GOT3 (cell line): ENCODE measurements at places on chromosomes 12 and 14.

DNA sequence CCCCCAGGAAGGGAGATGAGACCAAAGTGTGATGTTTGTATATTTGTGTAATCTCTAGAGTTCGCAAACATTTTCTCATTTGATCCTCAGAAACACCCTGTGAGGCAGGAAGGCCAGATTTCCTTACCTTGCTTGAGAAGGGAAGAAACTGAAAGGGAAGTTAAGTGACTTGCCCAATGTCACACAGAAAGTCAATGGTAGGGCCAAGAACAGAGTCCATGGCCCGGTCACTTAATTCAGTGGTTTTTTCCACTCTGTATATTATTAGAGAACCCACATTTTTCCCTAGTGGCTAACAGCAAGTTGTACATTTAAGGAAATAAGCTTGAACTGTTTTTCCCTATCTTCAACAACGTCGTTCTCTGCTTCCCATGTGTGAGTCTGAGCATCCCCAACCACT lies 25.6 kb upstream of the CHPT1 start:
- no peak for DNase-seq

GRCh38 chr12:51863933-51864832 lies 15.7 kb upstream of the FIGNL2 start:
- DNase-seq, result no peak

DNA sequence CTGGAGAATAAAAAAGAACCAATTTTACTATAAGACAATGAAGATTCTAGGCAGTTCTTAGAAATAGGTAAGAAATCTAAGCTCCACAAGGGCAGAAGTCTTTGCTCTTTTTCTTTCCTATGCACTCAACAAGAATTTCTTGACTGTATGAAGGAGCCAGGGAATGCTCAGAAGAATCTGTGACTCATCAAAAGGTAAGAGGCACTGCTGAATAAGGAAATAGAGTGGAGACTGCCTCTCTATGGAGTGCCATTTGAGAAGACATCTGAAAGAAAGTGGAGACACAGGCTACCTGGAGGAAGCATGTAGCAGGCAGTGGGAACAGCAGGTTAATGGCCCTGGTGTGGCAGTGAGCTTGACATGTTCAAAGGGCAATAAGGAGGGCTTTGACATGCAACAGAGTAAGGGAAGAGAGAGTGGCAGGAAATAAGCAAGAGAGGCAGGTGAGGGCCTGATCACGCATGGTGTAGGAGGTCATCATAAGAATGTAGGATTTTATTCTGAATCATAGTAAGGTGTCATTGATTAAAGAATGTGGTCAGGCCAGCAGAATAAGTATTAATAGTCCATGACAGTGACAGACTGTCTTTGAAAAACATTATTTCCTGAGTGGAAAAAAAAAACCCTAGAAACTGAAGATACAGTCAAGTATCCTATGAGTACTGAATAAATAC lies 446.7 kb upstream of the GARIN6 start:
- DNase-seq, result no peak

DNA sequence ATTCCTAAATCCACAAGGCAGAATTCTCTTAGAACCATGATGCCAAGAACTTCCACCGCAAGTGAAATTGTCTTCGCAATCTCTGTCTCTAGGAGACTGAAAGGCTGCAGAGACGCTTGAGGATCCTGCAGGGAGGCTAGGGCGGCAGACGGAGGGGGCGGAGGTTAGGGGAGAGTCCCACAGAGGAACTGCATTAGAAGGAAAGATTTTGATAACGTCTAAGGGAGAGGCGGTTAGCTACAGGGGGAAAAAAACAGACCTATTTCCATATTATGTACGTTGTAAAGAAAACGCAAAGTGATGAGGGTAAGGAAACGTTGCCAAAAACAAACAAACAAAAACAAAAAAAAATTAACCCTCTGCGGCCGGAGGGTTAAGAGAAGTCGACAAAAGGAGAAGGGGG lies 595 bp downstream of the KLHL28 start:
- DNase-seq, result no peak

DNA sequence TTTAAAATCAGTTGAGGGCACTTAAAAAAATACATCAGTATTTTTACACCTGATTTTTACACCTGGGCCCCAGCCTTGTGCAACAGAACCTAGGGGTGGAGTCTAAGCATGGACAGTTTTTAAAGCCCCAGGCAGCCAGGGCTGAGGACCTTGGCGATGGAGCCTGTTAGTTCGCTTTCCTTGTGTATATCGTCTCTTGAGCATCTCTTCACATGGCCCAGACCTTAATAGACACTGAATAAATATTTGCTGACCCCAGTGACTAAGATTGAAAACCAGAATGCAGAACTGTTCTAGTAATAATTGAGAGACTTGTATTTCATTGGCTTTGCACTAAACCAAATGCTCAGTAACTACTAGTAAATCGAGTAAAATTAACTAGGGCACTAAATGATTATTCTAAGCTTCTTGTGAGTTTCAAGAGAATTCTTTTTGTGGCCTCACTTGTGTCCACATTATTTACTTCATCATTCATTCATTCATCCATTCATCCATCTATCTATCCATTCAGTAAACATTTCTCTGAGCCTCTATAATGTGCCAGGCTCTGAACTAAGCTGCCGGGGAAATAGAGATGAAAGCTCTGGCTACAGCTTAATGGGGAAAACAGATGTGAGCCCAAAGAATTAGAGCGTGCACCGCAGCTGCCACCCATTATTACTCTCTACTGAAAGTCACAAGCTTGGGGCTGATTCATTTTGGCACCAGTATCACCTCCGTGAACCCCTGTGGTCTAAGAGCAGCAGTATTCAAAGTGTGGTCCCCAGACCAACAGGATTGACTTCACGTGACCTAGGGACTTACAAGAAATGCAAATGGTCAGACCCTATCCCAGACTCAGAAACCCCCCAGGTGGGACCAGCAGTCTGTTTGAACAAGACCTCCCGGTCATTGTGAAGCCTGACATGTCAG lies 30.7 kb upstream of the BCL7A start:
- DNase-seq, result no peak
